ENCODE measurements at places on chromosomes 11 and 22.

GRCh38 chr11:75469785-75470405 is 36.9 kb upstream of the KLHL35 start:
- DNase-seq, result no peak

- DNase-seq, result no peak
Observed at GRCh38 chr11:57979532-57980079, 44.1 kb upstream of the OR9Q1 start.

DNA sequence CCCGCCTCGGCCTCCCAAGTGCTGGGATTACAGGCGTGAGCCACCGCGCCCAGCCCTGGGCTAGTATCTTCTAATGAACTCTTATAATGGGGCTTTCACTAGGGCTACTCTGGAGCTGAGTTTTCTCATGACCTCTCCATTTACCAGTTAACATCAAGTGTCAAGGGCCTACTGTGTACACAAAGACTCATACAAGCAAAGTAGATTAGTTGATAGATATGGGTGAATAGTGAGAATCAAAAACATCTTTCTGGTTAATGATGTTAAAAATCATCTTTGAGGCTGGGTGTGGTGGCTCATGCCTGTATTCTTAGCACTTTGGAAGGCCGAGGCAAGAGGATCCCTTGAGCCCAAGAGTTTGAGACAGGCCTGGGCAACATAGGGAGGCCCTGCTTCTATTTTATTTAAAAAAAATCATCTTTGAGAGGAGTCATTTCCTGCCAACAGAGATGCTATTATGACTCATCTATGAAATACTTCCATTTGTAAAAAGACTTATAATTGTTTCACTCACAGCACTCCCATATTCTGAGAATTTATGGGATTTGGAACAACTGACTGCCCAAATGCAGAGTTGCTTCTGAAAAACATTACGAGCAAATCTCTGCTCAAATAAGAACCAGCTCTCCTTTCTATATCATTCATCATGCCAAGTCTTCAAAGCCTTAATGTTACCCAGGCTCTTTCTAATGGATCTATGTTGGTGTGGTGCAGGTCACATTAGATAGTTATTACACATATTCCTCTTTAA is 57.0 kb downstream of the GDPD4 start:
- no peak for DNase-seq

GRCh38 chr22:47286590-47286989 is 524.1 kb downstream of the TBC1D22A start:
- DNase-seq, result no peak

- DNase-seq, result no peak
Observed at GRCh38 chr11:14655435-14655834, 11.8 kb downstream of the PDE3B start.

DNA sequence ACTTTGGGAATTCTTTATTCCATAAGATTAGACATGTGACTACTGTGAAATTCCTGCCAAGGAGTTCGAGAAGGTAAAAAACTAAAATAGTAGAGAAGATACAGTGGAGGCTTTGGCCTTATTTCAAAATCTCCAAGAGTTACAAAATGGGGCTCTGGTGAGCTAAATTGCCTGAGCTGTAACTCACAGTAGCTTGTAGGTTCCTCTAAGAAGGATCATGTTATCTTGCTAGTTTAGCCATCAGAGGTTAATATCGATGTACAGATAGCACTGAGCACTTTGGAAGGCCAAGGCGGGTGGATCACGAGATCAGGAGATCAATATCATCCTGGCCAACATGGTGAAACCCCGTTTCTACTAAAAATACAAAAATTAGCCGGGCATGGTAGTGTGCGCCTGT is 81.1 kb downstream of the USP35 start:
- no peak for DNase-seq

DNA sequence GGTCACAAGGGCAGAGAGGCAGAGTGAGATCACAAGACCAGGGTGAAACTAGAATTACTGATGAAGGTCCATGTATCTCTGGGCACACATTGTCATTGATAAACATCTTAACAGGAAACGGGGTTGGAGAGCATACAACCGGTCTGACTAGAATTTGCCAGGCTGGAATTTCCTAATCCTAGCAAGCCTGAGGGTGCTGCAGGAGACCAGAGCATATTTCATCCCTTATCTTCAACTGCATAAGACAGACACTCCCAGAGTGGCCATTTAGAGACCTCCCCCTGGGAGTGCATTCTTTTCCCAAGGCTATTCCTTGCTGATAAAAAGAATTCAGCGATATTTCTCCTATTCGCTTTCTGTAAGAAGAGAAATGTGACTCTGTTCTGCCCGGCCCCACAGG is 84.6 kb upstream of the IZUMO1R start:
- DNase-seq, result no peak

- DNase-seq, result no peak
Observed at GRCh38 chr11:64619811-64620380, 28.9 kb downstream of the SLC22A12 start.

GRCh38 chr11:22522225-22522624 is 103.4 kb downstream of the FANCF start:
- no peak for DNase-seq

- no peak for DNase-seq
Observed at GRCh38 chr11:6200975-6201374, 2.0 kb downstream of the OR52W1 start.

DNA sequence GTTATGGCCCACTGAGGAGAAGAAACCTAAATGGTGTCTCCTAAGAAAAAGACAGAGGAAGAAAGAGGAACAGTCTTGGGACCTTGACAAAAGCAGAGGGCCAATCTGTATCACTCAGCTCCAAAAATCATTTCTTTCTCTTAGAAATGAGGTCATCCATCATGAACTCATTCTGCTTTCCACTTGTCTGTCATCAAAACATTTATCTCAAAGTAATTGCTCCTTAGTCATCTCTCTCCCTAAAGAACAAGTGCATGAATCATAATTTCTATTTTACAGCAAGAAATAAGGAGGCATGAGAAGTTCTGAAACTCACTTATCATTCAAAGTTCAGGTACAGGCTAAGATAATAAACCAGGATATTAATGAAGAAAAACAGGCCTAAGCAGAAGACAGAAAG is 375.6 kb downstream of the KCNA4 start:
- DNase-seq, result no peak

DNA sequence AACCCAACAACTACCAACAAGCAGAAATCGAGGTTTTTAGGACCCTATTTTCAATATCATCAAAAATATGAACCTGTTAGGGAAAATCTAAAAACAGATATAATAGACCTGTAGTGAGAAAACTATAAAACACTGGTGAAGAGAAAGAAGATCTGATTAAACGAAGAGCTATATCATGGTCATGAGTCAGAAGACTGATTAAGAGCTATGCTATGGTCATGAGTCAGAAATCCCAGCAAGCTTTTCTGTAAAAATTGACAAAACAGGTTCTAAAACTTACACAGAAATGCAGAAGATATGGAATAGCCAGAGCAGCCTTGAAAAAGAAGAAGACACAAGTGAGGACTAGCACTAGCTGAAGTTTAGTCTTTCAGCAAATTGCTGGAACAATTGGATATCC is 345.0 kb downstream of the TBC1D22A start:
- DNase-seq, result no peak
